Naive thymus-derived CD4-positive, alpha-beta T cell (primary cell): ENCODE measurements at places on chromosomes 2 and 18. TPM values are rescaled to one million over a fixed set of nuclear protein-coding genes. Genes with fewer than 3 reads are reported as not detected.

SNORC gene
- total RNA-seq, result 1.6 TPM

MYL12B gene
- total RNA-seq, result 178 TPM

MATN3 gene
- total RNA-seq, result not detected in 2 replicates

TTLL4 gene
- 18.7 TPM for total RNA-seq

CHRND gene
- not detected for total RNA-seq

NOSTRIN gene
- not detected for total RNA-seq

TUBA4B gene
- total RNA-seq, result not detected

DNA sequence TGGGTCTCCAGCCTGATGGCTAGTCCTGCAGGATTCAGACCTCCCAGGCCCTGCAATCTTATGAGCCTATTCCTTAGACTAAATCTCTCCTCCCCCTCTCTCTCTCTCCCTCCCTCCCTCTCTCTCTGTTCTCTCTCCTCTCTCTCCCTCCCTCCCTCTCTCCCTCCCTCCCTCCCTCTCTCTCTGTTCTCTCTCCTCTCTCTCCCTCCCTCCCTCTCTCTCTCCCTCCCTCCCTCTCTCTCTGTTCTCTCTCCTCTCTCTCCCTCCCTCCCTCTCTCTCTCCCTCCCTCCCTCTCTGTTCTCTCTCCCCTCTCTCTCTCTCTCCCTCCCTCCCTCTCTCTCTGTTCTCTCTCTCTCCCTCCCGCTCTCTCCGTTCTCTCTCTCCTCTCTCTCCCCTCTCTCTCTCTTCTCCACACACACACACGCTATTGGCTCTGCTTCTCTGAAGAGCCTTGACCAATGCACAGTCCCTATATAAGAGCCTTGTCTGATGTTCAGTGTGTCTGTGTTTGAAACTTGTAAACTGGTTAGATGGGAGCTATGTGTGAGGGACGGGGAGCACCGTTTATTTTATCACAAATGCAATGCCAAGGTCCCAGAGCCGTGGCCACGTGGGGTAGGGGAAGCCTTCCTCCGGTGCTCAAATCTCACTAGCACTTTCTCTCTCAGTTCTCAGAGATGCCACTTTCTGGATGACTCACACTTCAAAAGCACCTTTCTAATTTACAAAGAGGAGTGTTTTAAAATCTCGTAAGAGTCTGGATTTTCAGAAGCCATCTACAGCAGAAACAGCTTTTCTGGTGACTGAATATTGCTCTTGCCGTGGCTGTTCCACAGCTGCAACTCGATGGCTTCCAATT, 9.4 kb upstream of the PRLH start:
- H3K4me3 ChIP-seq, result no peak overlapping the region
- no peaks in the 10 kb centered on the region for H3K27me3 ChIP-seq
- DNase-seq, result no peak
- H3K27ac ChIP-seq, result no peak overlapping the region

DNA sequence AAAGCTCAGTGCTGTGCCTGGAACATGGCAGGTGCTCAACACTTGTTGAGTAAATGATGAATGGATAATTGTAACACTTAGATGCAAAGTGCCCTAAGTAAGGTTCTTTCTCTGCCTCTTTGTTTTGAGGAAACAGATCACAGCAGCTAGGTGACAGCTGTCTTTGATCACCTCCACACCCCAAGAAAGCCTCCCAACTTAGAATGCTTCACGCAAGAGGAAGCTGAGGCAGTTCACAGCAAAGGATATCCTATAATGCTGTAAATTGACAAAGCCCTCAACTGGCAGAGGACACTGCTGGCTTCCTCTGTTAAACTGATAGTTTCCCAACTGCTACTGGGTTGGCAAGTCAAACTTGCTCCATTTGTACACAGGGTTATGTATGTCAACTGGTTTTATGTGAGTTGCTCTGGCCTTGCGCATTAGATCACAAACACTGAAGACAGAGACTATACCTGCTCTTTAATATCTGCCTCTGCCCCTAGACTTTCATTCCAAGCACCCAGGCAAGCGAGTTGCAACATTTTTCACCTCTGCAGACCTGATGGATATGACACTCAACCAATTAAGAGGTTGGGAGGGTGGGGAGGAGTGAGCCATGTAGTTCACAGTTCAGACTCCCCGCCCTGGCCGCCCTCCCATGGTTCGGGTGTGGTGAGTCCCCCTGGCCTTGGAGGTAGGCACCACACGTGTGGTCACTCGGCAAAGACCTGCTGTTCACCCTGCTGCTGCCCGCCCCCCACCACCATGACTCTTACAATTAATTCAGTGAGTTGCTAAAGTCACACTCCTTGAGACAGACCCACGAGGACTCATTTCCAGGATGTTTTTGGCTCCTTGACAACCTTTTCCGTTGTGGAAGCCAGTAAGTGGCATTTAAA, 4.8 kb upstream of the MALL start:
- no peaks in the 10 kb centered on the region for H3K4me1 ChIP-seq
- no peaks in the 10 kb centered on the region for H3K27me3 ChIP-seq
- no peak overlapping the region for H3K4me3 ChIP-seq
- H3K27ac ChIP-seq, result no peak overlapping the region

DNA sequence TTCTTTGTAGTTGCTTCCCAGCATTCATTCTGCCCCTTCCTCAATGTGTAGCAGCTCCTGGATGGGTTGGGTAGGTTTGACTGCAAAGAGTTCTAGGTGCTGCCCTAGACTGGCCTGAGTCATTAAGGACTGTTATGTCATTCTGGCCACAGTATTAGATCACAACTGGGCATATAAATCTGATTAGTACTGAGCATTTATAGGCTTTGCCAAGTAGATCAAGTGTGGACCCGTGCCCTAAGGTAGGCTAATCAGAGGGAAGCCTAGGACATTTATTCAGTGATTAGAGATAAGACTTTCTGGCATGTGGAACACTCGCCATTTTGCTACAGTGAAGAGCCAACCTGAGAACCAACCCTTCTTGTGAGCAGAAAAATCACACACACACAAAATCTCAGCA, 2.7 kb downstream of the KATNAL2 start:
- no peaks in the 10 kb centered on the region for H3K27me3 ChIP-seq
- no peaks in the 10 kb centered on the region for H3K36me3 ChIP-seq
- DNase-seq, result no peak

DNA sequence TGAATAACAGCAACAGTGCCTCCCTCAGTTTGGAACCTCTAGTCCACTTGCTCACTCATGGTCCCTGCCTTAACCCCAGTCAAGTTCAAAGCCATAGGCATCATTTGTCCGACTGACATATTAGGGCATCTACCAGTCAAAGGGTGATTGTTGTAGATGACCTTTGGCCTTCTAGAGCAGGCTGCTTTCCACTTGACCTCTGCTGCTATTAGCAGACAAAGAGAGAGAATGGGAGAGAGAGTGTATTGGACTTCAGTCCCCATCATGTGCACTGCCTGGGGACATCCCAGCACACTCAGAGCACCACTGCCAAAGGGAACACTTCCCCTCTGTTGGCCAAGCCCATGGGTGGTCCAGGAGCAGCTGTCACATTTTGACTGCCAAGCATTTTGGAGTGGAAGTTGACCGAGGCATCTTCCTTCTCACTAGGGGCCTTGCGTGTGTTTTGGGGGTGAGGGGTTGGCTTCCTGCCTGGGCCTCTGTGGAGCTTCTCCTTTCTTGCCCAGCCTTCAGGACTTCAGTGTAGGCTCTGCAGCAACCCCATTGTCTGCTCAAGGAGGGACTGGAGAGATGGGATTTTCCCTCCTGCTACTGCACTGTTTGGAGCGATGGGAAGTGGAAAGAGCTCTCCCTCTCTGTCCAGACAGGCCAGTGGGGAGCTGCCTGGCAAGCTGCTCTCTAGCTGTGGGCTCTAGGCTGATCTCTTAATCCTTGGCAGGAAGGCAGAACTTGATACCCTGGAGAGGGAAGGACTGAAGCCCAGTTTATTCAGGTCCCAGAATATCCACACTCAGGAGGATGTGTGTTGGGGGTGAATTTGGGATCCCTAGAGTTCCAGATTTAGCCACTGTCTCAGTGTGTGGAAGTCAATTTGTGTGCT, 68.1 kb downstream of the TMEM247 start:
- no peak for DNase-seq
- no peak overlapping the region for H3K27ac ChIP-seq
- peaks cover 31% of the 10 kb centered on the region for H3K4me1 ChIP-seq
- no peaks in the 10 kb centered on the region for H3K36me3 ChIP-seq
- no peak overlapping the region for H3K4me3 ChIP-seq

GRCh38 chr2:74696829-74697228, 42.8 kb downstream of the SEMA4F start:
- H3K27me3 ChIP-seq, result no peaks in the 10 kb centered on the region
- DNase-seq, result no peak
- no peaks in the 10 kb centered on the region for H3K4me1 ChIP-seq
- no peak overlapping the region for H3K4me3 ChIP-seq
- H3K36me3 ChIP-seq, result no peaks in the 10 kb centered on the region

- no peaks in the 10 kb centered on the region for H3K36me3 ChIP-seq
- DNase-seq, result no peak
- no peaks in the 10 kb centered on the region for H3K27me3 ChIP-seq
- no peaks in the 10 kb centered on the region for H3K4me1 ChIP-seq
Measured at GRCh38 chr2:23541503-23542229, 156.7 kb downstream of the KLHL29 start.
